ENCODE measurements at places on chromosomes 3 and 15.

DNA sequence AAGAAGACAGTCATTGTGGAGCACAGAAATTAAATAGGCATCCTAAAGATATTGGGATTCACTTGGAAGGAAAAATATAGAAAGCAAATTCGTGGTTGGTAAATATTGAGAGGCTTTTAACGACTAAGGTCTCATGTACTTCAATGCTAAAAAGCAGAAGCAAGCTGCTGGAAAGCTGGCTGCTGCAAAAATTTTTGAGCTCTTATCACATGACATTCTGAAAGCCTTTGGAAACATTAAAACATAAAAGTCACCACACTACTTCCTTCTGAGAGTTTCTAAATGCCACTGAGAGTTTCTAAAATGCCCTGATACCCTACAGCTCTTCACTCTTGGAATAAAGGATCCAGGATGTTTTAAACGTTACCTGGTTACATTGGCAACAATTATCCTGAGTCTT is 39.0 kb upstream of the CBLB start:
- DNase-seq = no peak

DNA sequence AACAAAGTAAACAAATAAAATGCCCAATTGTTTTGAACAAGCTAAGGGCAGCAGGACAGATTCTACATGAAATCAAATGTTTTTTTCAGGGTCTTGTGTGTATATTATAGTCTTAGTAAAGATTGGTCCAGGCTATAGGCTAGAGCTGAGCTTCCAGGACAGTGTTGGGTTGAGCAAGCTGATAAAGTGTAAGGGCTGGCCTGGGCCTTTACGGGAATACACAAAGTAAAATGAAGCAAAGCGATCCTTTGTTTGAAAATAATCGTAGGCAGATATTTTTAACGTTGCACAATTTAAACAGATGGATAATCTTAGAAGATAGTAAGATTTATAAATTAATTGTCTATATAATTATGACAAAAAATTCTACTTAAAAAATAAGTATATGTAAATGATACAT is 1204.6 kb downstream of the OTOL1 start:
- no peak for DNase-seq

DNA sequence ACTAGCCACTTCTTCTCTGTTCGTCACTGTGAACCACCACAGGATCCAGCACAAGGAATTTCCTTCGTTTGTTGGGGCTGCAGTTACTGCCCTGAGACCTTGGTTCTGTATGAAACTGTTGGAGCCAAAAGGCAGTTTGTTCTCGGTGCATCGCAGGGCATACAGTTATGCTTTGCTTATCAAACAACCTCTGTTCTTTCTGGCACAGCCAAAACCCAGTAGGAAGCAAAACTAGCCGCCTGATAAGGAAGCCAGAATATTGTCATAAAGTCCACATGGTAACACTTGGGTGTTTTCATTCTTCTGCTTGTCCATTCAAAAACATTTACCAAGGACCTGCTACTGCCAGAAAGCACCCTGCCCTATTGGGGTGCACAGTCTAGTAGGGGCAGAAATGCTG is 116.1 kb downstream of the RAB11A start:
- DNase-seq = no peak

- DNase-seq = no peak
These were observed 417.6 kb upstream of the WNT5A start for GRCh38 chr3:55904716-55905115.
